ENCODE measurements at places on chromosomes 5 and 9. TPM values are rescaled to one million over a fixed set of nuclear protein-coding genes. Genes with fewer than 3 reads are reported as not detected.

Gene VCAN
- 31.9 TPM for polyA plus RNA-seq

Gene SELENOP
- polyA plus RNA-seq: 127 TPM

Gene SPRY4
- polyA plus RNA-seq: 17.8 TPM

Gene SLC27A6
- polyA plus RNA-seq: 2.4 TPM

Gene JAKMIP2
- polyA plus RNA-seq: 24.9 TPM

Gene PCSK5
- 3.6 TPM for polyA plus RNA-seq

Gene NME5
- polyA plus RNA-seq: 14.6 TPM

Gene EMB
- 12.0 TPM for polyA plus RNA-seq

Gene SLC6A18
- polyA plus RNA-seq: not detected
